ENCODE measurements at places on chromosomes 3 and 15.

DNA sequence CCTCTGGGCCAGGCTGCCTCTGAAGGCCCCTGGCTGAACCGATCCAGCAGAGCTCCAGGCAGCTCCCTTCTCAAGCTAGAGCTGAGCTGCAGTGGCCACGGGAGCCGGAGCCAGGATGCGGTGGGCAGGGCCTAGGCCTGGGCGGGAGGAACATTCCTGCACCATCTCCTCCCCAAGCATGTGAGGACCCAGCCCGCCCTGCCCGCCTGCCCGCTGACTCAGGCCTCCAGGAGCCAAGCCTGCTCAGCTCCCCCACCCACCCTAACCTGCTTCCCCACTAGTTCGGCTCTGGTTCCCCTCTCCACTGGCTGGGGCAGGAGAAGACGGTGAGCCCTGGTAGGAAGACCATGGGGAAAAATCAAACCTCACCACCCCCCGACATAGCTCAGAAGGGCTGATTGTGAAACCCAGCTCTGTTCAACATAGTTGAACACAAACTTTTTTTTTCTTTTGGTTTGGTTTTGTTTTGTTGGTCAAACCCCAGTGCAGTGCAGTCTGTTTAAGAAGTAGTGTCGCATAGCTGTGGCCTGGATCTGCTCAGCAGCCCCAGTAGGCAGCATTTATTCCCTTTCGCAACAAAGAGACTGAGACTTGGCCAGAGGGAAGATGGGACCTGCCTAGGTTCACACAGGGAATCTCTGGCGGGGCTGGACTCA lies 13.5 kb downstream of the SNX33 start:
- no peak for DNase-seq

GRCh38 chr3:114707252-114707860 lies 413.5 kb downstream of the TIGIT start:
- DNase-seq: no peak

DNA sequence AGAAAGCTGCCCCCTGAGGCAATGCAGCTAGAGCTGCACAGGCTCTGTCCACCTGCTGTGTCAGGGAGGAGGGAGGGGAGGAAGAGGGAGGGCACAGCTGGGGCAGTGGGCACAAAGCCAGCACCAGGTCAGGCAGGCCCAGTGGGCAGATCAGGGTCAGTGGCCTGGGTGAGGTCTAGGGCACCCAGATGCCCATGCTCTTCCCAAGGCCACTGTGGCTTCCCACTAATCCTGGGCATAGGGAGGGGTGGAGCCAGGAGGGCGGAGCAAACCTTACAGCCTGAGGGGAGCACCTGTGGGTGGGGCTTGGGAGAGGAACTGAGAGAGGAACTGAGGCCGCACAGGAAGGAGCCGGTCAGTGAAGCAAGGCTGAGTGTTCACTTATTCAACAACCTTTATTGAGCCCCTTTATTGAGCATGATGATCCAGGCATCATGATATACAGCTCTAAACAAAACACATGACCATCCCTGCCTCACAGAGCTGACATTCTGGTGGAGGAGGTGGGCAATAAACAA lies 55.0 kb downstream of the RHCG start:
- DNase-seq: no peak

DNA sequence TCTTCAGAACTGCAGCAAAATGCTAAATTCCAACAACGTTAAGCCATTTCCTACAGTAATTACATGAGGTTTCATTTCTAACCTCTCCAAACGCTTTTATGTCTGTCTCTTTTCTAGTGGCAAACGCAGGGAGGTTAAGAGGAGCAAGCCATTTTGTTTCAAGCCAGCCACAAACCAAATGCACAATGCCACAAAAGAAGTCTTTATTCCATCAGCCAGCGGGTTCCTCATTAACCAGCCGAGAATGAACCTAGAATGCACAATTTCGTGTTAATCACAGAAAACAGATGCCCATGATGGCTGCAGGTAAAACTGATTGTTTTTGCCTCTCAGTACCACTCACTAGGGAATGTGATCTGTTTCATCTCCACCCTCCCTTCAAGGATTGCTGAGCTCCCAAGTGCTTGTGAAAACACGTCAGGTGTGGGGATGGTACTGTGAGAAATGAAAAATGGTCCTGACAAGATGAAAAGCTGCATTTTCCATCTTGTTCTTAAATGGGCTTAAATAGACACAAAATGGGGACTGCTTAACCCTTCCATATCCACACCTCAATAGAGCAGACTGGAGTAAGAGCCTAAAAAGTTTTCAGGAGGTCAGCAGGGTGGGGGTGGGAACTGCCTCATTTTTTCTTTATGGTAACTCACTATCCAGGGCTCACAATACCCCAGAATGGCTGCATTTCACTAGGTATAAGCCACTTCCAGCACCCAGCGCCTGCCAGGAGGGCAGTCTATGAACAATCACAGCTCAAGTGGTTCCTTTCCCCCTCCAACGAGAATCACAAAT lies 277.1 kb downstream of the MAGI1 start:
- no peak for DNase-seq

GRCh38 chr3:85516146-85516545 lies 557.4 kb downstream of the CADM2 start:
- no peak for DNase-seq

DNA sequence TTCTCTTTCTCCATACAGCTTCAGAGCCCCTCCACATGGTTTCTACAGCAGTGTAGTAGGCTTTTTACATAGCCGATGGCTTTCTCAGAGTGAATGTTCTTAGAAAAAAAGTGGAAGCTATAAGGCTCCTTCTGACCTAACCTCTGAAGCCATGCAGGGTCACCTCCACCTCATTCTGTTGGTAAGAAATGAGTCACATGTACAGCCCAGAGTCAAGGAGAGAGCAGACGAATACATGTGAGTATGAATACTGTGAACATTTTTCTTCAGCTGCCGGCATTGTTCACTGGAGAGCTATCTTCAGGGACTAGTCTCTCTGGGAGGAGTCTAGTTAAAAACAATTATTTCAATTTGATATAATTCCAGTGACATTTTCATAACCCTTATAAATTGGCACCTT lies 68.2 kb upstream of the THRB start:
- no peak for DNase-seq

DNA sequence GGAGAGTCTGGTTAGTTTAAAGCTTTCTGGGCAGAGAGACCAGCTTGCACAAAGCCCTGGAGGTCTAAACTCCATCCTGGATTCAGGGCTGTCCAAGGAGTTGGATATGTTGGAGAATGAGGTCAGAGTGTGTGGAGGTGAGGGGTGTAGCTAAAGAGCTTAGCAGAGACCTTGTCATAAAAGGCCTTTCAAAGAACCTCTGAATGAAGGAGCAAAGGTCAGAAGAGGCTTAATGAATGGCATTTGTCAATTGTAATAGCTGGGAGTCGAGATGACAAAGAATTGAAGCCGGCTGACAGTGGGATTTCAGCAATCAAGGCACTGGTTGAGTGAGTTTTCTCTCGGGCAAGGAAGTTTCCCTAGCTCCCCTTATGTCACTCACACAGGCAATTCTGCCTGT lies 202.6 kb downstream of the PDCD6IP start:
- no peak for DNase-seq

DNA sequence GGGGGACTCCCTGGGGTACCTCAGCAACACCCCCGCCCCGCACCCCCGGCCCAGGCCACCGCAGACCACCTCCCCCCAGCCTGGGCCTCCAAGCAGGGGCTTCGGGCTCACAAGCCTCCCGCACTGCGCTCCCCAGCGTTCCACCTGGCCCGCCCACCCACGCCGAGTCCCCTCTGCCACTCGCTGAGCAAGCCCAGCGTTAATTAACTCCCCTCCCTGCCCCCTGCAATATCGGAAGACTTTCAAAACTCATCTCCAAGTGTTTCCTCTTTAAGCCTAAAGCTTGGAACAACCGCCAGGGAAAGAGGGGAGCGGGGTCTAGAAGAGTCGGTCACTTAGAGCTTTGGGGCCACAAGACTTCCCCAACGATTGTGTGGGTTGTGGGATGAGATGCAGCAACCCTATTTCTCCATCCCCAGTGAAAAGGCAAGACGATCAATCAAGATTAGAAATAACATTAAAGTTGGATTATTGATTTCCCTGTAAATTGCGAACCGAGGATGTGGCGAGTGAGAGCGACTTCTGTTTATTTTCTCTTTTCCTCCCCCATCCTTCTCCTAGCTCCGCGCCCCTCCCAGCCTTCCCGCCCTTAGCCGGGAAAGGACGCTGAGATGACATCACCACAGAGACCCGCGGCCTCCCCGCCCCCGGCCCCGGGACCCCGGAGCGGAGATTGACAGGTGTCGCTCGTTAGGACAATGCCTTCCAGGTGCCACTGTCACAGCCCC lies 30.2 kb downstream of the NR2F2 start:
- no peak for DNase-seq

Data from endothelial cell (in vitro differentiated cells).